ENCODE measurements at places on chromosomes 4 and X. TPM values are rescaled to one million over a fixed set of nuclear protein-coding genes. Genes with fewer than 3 reads are reported as not detected.

The TGIF2LX gene
- not detected for polyA plus RNA-seq

The CTAG2 gene
- not detected for polyA plus RNA-seq

The CCKAR gene
- polyA plus RNA-seq = not detected

The CHRDL1 gene
- not detected for polyA plus RNA-seq

The MAGEC1 gene
- not detected for polyA plus RNA-seq

The CENPVL1 gene
- not detected for polyA plus RNA-seq

The PF4V1 gene
- not detected for polyA plus RNA-seq

The SLC34A2 gene
- not detected for polyA plus RNA-seq

The KCND1 gene
- polyA plus RNA-seq = 1.1 TPM

The BEND2 gene
- polyA plus RNA-seq = not detected

The MBNL3 gene
- polyA plus RNA-seq = 1.4 TPM

The MECP2 gene
- 7.7 TPM for polyA plus RNA-seq

The GAGE1 gene
- polyA plus RNA-seq = not detected

The DDX53 gene
- polyA plus RNA-seq = not detected

The GAB3 gene
- 6.1 TPM for polyA plus RNA-seq

The DACH2 gene
- polyA plus RNA-seq = not detected

The DKK2 gene
- 0.14 TPM for polyA plus RNA-seq

The RNF150 gene
- 0.35 TPM for polyA plus RNA-seq

The RADX gene
- not detected for polyA plus RNA-seq

The SRPX2 gene
- 265 TPM for polyA plus RNA-seq

The CC2D2A gene
- polyA plus RNA-seq = 10.2 TPM

The MANBA gene
- polyA plus RNA-seq = 5.6 TPM

The GJB1 gene
- not detected for polyA plus RNA-seq

The ADGRG4 gene
- polyA plus RNA-seq = 0.08 TPM

The PLP1 gene
- polyA plus RNA-seq = not detected

The SUPT20HL2 gene
- not detected for polyA plus RNA-seq

The CASP3 gene
- 26.0 TPM for polyA plus RNA-seq

The GABRB1 gene
- polyA plus RNA-seq = not detected

The CFAP299 gene
- not detected for polyA plus RNA-seq

The SYTL5 gene
- 0.01 TPM for polyA plus RNA-seq

The NAT8L gene
- 0.10 TPM for polyA plus RNA-seq

The TEX13B gene
- polyA plus RNA-seq = not detected

The SPATA4 gene
- not detected for polyA plus RNA-seq

The TMEM35A gene
- 10.4 TPM for polyA plus RNA-seq

The MED12 gene
- 27.4 TPM for polyA plus RNA-seq

The HEPH gene
- 0.08 TPM for polyA plus RNA-seq

The SH2D1A gene
- not detected for polyA plus RNA-seq

The FABP2 gene
- not detected for polyA plus RNA-seq

The SHOX gene
- polyA plus RNA-seq = not detected

The FGA gene
- not detected for polyA plus RNA-seq

The MAGT1 gene
- polyA plus RNA-seq = 21.8 TPM

The GDPD2 gene
- 0.08 TPM for polyA plus RNA-seq

The CSAG2 gene
- polyA plus RNA-seq = not detected

The FAT4 gene
- 15.1 TPM for polyA plus RNA-seq

The FHDC1 gene
- polyA plus RNA-seq = 0.03 TPM

The MEPE gene
- polyA plus RNA-seq = not detected

The ZNF718 gene
- polyA plus RNA-seq = 0.89 TPM

The PLK4 gene
- 10.6 TPM for polyA plus RNA-seq

The EFNB1 gene
- polyA plus RNA-seq = 7.9 TPM

The MTTP gene
- not detected for polyA plus RNA-seq

The OCRL gene
- polyA plus RNA-seq = 14.6 TPM

The FAM184B gene
- not detected for polyA plus RNA-seq

The ARX gene
- polyA plus RNA-seq = not detected

The TRIM61 gene
- polyA plus RNA-seq = not detected

The NSG1 gene
- polyA plus RNA-seq = 3.3 TPM

The CYSLTR1 gene
- not detected for polyA plus RNA-seq

The UGDH gene
- 41.3 TPM for polyA plus RNA-seq

Measured in endothelial cell of umbilical vein (primary cell).